ENCODE measurements at places on chromosomes 12 and 14.

- DNase-seq, result no peak
Measured at GRCh38 chr14:99627100-99627499, 17.8 kb upstream of the HHIPL1 start.

GRCh38 chr14:75230140-75230792 is 48.4 kb upstream of the FOS start:
- DNase-seq, result peak; percentile 81

GRCh38 chr14:71119075-71119474 is 211.8 kb downstream of the PCNX1 start:
- peak; percentile 19 for DNase-seq

DNA sequence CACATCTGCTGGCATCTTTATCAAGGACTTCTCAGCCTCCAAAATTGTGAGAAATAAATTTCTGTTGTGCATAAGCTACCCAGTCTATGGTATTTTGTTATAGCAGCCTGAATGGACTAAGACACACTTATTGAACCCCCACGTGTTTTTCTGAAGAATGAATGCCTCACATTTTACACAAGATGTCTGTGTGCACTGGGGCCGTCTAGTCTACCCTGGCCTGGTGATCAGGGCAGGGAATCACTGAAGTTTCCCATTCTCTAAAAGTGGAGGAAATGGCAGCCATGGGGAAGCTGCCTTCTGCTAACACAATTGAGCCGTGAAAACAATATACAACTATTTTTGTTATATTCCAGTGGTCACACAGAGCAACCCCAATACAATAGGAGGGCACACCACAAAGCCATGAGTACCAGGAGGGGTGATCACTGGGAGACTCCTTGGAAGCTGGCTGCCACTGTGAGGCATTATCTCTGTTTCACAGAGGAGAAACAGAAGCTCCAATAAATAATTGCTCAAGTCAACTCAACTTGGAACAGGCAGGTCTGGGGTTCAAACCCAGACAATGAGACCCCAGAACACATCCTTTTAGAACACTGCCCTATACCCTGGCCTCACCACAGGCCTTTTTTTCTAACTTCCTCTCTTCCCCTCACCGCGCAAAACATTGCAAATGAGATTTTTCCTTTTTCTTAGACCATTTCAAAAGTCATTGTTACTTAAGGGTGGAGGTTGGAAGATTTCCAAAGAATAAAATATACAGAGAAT is 18.3 kb upstream of the LTA4H start:
- no peak for DNase-seq

GRCh38 chr12:68482660-68483059 is 128.0 kb upstream of the RAP1B start:
- DNase-seq, result peak; percentile 28

DNA sequence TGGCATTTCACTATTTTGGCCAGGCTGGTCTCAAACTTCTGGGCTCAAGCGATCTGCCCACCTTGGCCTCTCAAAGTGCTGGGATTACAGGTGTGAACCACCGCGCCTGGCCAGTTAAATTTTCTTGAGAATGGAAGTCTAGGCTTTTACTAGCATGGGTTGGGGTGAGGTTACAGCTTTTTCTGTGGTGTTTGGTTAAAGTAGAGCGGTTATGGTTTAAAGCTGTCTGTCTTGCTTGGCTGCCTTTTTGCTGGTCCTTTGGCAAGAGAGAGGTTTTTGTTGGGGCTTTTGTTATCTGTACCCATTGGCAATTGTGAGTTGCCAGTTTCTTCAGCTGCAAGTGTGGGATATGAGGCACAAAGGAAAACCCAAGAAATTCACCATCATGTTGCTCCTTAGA is 84.1 kb downstream of the BRMS1L start:
- DNase-seq, result no peak

DNA sequence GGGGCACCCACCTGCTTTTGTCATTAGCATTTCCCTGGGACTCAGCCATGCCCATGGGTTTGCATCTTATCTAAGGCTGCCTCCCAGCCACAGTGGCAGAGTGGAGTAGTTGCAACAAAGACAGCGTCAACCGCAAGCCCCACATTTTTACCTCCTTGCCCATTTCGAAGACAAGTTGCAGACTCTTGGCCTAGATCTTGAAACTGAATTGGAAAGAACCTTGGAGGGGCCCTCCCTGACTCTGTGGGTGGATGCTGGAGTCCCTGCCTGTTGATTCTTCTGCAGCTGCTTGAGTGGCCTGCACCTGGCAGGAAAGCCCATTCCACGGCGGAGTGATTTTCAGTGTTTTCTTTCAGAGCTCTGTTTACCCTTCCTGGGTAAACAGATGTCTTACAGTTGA is 309.0 kb downstream of the VRK1 start:
- DNase-seq, result no peak

GRCh38 chr12:40225984-40226602 is 1.3 kb downstream of the LRRK2 start:
- no peak for DNase-seq

DNA sequence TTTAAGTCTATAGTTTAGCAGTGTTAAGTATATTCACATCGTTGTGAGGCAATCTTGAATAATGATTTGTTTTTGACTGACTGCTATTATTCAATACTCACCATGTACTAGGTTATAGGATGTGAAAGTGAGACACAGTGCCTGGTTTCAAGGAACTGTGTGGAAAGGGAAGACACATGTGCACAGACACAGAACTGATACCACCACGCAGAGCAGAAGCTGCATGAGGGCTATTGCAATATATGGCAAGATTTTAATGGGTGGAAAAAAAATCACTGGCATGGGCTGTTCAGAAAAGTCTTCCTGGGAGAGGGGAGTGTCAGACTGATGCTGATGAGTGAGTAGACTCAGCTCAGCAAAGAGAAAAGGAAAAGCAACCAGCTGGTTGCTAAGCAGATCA is 10.4 kb downstream of the SLC7A8 start:
- no peak for DNase-seq

GRCh38 chr14:26304056-26304455 is 293.8 kb downstream of the NOVA1 start:
- no peak for DNase-seq

DNA sequence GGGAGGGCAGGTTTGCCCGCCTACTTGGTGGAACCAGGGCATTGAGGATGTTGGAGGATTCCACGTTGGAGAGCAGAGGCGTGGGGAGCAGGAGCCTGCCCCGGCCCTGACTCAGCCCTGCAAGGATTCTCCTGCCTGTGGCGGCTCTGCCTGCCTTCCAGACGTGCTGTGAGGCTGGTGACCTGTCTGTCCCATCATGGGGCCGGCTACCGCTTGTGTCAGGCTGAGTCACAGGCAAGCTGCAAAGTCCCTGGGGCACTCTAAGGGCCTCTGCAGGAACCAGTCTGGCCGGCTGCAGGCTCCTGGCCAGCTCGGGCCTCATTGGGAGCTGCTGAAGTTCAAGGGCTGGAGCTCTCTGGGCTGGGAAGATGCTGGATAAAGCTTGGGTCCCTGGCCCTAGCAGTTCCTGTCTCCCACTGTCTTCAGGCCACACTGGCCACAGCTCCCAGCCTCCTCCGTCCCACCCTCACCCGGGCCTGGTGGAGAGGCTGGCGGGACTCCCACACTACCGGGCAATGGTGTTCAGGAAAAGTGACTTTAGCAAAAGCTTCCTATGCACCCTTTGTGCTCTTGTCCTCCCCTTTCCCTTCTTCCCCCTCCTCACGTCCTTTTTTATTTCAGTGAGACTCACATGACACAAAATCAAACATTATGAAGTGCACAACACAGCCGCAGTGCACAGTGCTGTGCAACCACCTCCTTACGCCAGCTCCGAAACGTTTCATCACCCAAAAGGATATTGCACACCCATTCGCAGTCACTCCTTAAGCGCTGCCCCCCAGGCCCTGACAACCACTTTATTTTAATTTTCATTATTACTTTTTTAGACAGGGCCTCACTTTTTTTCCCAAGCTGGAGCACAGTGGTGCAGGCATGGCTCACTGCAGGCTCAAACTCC is 22.0 kb upstream of the ULK1 start:
- DNase-seq, result no peak

- DNase-seq, result peak; percentile 41
Measured at GRCh38 chr12:120639771-120640721, at the start of gene CABP1. CABP1 (plus strand) TSS chr12:120640626; CDS start chr12:120640686, 60 bp downstream.

DNA sequence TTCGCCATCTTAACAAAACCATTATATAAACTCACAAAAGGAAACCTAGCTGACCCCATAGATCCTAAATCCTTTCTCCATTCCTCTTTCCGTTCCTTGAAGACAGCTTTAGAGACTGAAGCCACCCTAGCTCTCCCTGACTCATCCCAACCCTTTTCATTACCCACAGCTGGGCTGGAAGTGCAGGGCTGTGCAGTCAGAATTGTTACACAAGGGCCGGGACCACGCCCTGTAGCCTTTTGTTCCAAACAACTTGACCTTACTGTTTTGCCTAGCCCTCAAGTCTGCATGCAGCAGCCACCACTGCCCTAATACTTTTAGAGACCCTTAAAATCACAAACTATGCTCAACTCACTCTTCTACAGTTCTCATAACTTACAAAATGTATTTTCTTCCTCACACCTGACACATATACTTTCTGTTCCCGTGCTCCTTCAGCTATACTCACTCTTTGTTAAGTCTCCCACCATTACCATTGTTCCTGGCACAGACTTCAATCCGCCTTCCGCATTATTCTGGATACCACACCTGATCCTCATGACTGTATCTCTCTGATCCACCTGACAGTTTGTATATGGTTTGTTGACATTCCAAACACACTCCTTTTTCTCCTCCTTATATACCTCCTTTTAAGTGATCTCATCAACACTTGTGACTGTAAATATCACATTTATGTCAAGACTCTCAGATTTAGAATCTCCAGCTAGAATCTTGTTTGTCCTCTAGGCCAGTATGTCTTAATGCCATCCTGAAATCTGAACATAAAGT is 208.7 kb downstream of the KITLG start:
- no peak for DNase-seq

DNA sequence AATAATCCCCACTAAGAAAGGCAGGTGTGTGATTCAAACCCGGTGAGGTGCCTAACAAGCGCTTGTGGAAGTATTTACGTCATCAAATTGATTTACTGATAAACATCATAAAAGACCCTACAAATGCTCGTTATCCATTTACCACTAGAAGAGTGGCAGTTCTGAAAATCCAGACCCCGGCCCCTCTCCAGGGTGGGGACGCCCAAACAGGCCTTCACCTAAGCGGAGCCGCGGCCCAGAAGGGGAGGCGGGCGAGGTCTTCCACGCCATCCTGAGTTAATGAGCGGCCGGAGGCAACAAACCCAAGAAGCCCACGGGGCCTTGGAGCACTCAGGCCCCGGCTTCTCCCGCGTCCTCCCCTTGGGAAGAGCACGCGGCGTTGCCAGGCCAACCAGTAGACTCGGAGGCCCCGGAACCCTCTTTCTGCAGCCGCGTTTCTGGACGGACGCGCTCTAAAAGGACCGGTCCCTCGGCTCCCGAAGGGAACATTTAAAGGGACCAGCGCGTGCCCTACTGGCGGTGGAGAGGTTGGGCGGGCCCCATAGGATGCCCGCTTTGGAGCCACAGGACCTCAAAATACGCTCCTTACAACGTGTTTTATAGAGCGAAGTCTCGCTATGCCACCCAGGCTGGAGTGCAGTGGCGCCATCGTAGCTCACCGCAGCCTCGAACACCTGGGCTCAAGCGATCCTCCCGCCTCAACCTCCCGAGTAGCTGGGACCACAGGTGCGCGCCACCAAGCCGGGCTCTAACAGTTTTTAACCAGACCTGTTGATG is 3.5 kb downstream of the PTPN21 start:
- DNase-seq, result peak; percentile 67

GRCh38 chr12:109557200-109557599 is 16.1 kb downstream of the MMAB start:
- no peak for DNase-seq

DNA sequence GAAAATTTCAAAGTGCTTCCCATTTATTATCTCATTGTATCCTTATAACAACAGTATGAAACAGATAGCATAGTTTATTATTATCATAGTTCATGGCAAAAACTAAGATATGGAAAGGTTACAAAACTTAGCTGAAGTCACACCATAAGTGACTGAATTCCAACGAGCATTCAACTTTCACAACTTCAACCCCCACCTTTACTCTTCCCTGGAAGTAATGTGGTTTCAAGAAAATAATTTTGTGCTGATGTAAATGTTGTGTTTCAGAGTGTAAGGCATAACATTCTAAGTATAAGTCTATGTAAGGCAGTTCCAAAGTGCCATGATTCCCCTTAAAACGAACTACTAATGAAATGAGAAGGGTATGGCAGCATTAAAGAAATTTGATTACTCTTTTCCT is 454.5 kb downstream of the BCAT1 start:
- no peak for DNase-seq

DNA sequence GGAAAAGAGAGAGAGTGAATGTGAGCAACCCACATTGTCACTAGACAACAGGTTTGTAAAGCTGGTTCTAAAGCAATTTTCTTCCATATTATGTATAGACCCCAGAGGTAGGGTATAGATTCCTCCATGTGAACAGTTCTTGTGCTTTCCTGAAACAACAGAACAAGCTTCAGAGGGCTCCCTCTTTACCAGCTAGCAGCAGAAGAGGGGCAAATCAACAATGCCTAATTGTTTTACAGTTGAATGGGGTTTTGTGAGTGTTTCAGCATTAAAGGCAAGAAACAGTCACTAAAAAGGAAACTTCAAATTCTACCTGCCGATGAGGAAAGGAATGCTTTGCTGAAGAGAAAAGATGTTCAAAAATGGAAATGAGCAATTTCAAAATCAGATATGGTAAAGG is 341.2 kb upstream of the KITLG start:
- no peak for DNase-seq

- DNase-seq, result peak; percentile 10
Measured at GRCh38 chr12:104890476-104891096, 67.5 kb downstream of the SLC41A2 start.

DNA sequence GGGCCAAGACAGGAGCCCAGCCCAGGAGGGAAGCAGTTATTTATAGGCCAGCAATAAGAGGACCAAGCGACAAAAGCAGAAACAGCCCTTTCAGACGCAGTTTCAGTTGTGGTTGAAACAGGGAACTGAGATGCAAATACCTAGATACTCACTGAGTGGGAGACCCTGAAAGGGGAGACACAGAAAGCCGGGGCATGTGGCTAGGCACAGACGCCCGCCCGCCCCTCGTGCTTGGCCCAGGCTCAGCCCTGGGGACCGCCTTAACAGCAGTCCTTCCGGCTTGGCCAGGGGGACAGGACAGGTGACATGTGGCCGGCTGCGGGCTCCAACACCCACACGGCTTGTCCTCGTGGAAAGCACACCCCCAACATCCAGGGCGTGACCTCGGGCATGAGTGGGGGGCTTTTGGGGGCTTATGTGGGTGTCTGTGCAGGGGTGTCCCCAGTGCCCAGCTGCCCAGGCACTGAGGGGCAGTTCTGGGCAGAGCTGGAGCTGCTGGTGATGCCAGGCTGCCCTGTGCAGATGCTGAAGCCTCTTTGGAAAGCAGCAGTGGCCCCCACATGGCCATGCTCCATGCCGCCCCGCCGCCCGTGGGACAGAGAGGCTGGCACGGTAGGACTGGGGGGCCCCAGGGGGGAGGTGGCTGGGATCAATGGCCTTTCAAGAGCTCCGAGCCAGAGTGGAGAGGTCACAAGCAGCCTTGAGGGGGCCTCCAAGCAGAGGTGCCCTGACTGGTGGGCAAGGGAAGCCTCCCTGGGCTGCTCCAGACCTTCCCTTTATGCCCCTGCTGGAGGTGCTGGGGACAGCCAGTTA is 2.1 kb downstream of the PLD4 start:
- no peak for DNase-seq

GRCh38 chr14:50801706-50802105 is 29.3 kb downstream of the NIN start:
- DNase-seq, result no peak

GRCh38 chr14:77965919-77966435 is 166.1 kb downstream of the ADCK1 start:
- DNase-seq, result peak; percentile 18

GRCh38 chr14:59320763-59321625 is 132.5 kb downstream of the DAAM1 start:
- no peak for DNase-seq
